ENCODE measurements at places on chromosomes 2 and 18. TPM values are rescaled to one million over a fixed set of nuclear protein-coding genes. Genes with fewer than 3 reads are reported as not detected.

- DNase-seq = no peak
Measured at GRCh38 chr2:85861650-85862049, 27.1 kb downstream of the ST3GAL5 start.

Gene TMEM131
- 42.6 TPM for total RNA-seq

Gene SLC30A3
- not detected for total RNA-seq

Gene SERPINB3
- not detected for total RNA-seq

- no peak for DNase-seq
Measured at GRCh38 chr2:187364696-187365095, 83.4 kb downstream of the CALCRL start.

DNA sequence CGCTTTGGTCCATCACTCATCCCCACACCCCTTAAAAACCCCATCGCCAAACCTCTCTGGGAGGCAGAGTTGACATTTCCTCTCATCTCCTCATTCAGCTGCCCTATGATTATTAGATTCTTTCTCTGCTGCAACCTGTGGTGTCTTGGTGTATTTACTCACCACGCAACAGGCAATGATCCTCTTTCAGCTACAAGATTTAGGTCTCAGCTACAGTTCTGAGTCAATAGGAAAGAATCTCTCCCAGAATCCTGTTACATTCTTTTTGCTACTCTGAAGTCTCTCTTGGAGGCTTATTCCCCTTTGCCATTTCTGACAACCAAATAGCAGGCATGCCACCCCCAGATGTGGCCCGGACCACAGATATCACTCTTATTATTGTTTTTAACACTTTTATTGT, 468.3 kb upstream of the GYPC start:
- DNase-seq = no peak

- DNase-seq = peak; percentile 83
Measured at GRCh38 chr2:238864207-238865014, 16.5 kb downstream of the TWIST2 start.

Gene SETBP1
- total RNA-seq = 38.7 TPM

GRCh38 chr18:53551868-53552426, 672.5 kb downstream of the MBD2 start:
- peak; percentile 25 for DNase-seq

GRCh38 chr2:21261591-21261990, 137.8 kb downstream of the TDRD15 start:
- no peak for DNase-seq

GRCh38 chr2:237964194-237964577, 2.6 kb upstream of the UBE2F start:
- no peak for DNase-seq

Gene TMEM17
- 3.3 TPM for total RNA-seq

Gene PDE6D
- total RNA-seq = 30.6 TPM

Gene ASXL3
- 7.2 TPM for total RNA-seq

Gene FOXI3
- not detected for total RNA-seq

DNA sequence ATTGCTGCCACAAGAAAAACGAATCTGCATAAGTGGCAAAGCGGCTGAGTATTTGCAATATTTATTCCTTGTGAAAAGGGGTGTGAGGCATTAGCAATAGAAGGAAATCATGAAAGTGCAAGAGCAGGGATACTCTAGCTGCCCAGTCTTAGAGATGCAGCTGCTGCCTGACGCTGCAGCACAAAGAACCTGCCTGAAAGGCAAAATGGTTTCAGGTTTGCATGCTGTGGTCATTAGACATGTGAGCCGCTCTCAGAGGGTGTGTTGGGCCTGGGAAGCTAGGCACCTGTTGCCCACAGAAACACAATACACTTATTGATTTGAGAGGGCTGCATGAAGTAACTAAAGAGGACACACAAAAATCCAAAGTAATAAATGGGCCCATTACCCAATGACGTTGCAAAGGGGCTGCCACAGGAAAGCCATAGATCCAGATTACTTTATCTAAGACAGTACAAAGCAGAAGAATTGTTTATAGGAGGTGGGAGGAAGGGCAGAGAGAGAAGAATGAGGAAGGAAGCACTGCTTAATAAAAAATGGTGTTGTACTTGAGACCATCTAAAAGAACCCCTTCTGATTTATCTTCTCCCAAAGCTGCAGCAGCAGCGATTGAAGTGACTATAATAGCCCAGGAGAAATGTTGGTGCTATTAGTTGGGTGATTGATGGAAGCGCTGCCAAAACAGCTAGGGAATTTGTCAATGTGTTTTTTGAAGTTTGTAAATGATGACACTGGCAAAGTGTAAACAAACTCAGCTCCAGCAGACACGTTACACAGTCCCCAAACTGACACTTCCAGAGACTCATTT, 492.4 kb upstream of the ACVR2A start:
- DNase-seq = no peak

DNA sequence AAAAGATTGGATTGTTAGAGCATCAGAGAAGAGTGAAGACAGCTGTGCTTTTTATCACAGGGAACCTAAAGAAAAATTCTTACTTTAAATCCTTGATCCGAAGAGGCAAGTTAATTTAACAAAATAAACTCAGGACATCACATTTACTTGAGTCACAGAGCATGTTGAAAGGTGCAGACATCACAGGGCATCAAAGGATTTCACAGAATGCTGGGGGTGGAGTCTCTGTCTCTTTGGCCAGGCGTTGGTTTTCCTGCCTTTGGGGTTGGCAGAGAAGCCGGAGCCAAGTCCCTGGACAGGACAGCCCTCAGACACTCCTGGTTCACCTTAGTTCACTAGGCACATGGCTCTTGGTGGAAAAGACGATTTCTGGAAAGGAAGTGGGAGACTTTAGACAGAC, 56.3 kb downstream of the SH3RF3 start:
- DNase-seq = no peak

DNA sequence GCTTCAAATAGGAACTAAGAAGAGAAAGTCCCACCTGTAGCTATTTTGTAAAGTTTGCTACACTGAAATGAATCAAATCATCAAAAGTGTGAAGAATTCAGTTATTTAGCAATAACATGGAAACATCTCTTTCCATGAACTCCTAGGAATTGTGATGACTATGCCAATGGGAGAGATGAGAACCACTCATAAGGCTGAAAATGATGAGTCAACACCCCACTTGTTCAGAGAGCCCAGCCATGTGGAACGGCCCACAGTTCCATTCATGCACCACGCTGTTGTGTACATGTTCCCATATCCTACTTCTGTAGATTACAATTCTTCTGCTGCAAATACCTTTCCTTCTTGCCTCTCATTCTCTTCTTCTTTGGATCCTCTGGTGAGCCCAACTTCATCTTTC, 645.5 kb upstream of the ID2 start:
- no peak for DNase-seq

- DNase-seq = no peak
Measured at GRCh38 chr2:40113997-40114396, 334.9 kb upstream of the THUMPD2 start.

GRCh38 chr2:12493031-12493513, 223.7 kb upstream of the TRIB2 start:
- DNase-seq = no peak

Gene INSIG2
- total RNA-seq = 18.6 TPM

DNA sequence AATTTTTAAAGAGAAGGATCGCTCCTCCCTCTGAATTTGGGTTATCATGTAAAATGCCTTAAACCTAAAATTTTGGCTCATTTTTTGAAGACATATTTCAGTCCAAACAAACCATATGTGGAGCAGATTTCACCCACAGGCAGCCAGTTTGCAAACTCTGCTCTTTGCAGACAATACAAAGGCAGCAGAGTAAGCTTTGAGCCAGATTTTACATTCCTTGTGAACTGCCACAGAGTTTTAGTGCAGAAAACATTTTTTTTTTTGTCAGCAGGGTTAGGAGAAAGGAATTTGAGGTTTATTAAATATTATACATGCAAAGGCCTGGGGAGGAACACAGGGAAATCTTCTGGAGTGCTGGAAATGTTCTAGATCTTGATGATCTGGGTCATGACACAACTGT, 171.9 kb upstream of the FN1 start:
- no peak for DNase-seq

- no peak for DNase-seq
Measured at GRCh38 chr2:64699712-64700111, 46.0 kb upstream of the SERTAD2 start.

Gene PASK
- 4.4 TPM for total RNA-seq

DNA sequence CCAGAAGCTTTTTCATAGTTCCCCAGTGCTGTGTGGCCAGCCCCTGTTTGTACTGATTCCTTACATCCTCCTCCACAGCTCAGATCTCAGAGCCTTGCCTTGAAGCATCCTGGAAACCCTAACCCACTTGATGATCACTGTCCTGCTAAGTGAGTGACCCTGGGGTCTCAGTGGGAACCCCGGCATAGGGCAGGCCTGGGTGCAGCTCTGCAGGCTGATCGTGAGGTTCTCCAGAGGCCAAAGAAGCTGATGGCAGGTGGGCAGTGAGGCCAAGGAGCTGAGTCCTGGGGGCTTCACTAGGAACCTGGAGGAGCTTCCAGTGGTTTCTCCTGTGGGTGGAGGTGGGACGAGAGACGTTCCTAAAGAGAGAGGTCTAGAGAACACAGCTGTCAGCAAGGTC, 47.4 kb upstream of the BIN1 start:
- no peak for DNase-seq

Gene TMEM198
- total RNA-seq = 2.4 TPM

Gene CNTNAP5
- 0.22 TPM for total RNA-seq

DNA sequence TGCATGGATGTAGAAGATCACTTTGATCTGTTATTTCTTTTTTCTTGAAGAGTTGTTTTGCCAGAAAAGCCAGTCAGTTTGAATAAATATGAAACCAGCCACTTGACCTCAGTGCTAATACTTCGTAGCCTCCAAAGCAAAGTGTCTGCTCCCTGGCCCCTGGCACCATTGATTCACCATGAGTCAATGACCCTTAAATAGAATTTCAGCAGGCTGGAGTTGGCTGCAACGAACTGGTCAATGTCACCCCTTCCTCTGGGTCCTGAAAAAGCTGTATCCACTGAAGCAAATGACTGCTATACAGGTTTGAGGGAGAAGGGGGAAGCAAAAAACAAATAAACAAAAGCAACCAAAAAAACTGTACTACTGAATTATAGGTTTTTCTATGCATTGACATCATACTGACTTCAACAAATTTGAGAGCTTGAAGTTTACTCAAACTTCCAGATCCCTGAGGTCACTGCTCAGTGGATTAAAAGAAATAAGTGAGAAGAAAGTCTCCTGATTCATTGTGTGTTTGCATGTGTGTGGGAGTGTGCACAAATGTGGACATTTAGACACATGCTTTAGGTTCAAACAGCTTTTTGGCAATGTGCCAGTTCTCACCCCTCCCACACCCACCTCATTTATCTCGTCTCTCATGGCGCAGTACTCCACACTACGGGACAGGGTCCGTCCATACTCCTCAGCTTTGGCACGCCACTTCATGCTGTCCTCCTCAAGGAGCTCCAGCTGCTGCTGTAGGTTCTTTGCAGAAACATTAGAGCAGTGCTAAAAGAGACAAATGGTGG, 58.1 kb upstream of the TTN start:
- DNase-seq = no peak

DNA sequence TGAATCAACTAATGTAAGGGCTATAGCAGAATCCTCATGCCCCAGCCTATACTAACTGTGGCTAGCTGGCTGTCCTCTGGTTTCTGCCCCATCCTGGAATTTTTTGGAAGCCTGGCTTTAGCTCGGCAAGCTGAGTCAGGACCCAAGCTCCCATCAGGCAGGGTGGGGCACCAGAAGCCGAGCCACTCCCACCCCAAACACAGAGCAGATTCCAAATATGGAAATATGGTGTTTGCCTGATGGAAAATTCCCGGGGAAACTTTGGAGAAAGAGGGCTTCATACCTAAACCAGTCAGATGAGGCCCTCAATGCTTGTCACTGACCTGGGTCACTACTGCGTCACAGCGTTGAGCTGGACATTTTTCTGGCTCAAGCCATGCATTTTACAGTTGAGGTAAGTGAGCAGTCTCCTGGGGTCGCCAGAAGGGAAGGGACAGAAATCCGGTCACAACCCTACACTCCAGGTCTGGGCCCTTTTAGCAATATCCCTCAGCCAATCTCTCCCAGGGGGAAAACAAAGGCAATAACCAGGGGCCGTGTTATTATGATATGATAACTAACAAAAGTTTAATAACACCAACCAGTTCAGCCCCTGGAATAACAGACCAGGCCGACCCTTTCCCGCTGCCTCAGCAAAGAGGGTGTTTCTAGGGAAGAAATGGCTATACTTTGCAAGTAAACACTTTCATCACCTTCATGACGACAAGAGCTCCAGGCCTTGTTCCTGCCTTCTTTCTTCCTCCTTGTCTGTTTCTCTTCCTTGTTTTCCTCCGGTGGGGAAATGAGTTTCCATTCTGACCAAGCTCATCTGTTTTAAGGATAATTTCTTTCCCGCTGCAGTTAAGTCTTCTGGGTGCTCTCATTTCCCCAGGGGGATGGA, 37.7 kb downstream of the PSD4 start:
- DNase-seq = peak; percentile 36

DNA sequence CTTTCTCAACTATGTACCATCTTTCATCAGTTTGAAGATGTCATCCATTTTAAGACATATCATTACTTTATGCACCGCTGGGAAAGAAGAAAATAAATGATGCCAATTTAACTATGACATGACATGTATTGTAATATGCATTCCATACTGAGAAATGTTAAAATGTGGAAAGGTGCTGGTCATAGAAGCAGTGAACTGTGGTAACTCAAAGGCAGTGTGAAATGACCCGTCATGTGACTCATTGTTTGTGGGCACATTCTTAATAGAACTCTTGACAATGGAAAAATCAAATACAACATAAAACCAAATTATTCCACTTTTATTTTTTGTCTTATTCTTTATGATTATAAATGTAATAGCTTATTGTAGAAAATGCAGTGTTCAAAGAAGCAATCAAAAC, 455.0 kb upstream of the ST6GAL2 start:
- no peak for DNase-seq

DNA sequence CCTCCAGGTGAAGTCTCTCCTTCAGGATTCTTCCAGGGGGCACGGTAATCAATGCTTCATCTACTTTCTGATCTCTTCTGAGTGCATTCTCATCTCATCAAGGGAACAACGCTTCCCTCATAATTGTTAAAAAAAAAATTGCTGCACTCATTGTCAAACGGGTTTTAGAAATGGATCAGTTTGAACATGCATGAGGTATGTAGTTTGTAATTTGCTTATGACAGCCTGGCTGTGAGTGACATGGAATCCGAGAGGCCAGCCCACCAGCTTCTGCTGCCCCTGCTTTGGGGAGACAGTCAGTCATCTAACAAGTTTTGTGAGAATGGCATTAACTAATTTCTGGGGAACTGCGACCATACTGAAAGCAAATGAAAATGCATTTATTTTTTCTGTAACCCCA, 791.9 kb upstream of the SOX11 start:
- no peak for DNase-seq

- DNase-seq = no peak
Measured at GRCh38 chr2:145155196-145155595, 635.3 kb upstream of the ZEB2 start.

- DNase-seq = no peak
Measured at GRCh38 chr18:70368903-70369302, 80.1 kb downstream of the SOCS6 start.

GRCh38 chr2:182887753-182888415, 21.4 kb upstream of the FRZB start:
- no peak for DNase-seq

Gene ERICH2
- total RNA-seq = not detected
